ENCODE measurements at places on chromosomes 6 and 20.
A peak's percentile ranks its signal among the peaks of the same experiment; 100 is the strongest.

- no peaks in the 10 kb centered on the region for H3K36me3 ChIP-seq
- H3K27me3 ChIP-seq = no peaks in the 10 kb centered on the region
- no peak for DNase-seq
- H3K27ac ChIP-seq = no peak overlapping the region
These were observed 69.0 kb upstream of the TENT5A start for GRCh38 chr6:81821449-81821848.

- no peaks in the 10 kb centered on the region for H3K4me1 ChIP-seq
- H3K4me3 ChIP-seq = no peak overlapping the region
- no peak overlapping the region for H3K27ac ChIP-seq
- DNase-seq = no peak
- no peaks in the 10 kb centered on the region for H3K36me3 ChIP-seq
These were observed 21.6 kb upstream of the GJA1 start for GRCh38 chr6:121413879-121414278.

GRCh38 chr6:149154261-149154821 is 163.2 kb upstream of the TAB2 start:
- H3K4me1 ChIP-seq = no peaks in the 10 kb centered on the region
- DNase-seq = no peak
- no peak overlapping the region for H3K27ac ChIP-seq
- no peaks in the 10 kb centered on the region for H3K36me3 ChIP-seq
- no peaks in the 10 kb centered on the region for H3K27me3 ChIP-seq
- no peak overlapping the region for H3K4me3 ChIP-seq

DNA sequence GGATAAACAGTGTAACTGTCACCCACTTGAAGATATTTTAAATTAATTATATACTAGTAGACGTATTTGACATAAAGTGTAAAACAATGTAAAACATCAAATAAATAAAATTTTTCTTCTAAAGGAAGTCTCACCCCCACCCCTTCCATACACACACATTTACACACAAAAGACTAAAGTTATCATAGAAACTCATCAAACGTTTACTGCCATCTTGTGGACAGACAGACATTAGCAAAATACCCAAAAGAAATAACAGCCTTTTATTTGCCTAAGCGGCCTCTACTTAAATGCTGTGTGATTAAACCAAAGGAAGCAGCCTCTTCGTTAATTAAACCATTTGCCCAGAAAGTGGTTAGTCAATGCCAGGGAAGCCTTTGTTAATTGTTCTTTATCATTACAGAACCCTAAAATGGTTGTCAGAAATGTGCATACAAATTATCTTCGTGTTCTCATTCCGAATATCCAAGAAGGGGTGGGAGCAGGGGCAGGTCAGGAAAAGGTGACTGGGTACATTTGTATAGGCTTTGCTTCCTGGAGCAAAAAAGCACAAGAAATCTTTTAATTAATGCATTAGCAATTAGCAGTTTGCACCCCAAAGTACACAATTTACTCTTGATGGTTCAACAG is 176.2 kb upstream of the SASH1 start:
- H3K27ac ChIP-seq = no peak overlapping the region
- DNase-seq = peak; percentile 18
- H3K4me1 ChIP-seq = no peaks in the 10 kb centered on the region
- no peak overlapping the region for H3K4me3 ChIP-seq
- no peaks in the 10 kb centered on the region for H3K27me3 ChIP-seq

DNA sequence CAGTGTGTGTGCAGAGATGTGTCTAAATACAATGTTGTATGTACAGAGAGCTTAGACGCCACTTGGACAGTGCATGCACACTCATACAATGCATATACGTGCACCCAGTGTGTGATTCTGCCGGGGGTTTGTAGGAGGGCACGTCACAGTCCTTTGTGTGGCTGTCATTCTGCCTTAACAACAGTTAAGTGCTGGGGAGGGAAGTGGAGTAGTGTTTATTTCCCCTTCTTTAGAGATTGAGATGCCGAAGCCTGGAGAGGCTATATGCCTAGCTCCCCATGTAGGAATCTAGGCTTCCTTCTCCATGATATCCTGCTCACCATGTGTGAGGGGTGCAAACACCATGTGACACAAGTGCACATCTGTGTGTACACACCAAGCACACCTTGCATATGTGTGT is 38.2 kb downstream of the MDFI start:
- no peak overlapping the region for H3K4me3 ChIP-seq
- no peak overlapping the region for H3K27ac ChIP-seq
- H3K4me1 ChIP-seq = no peaks in the 10 kb centered on the region
- H3K36me3 ChIP-seq = no peaks in the 10 kb centered on the region

DNA sequence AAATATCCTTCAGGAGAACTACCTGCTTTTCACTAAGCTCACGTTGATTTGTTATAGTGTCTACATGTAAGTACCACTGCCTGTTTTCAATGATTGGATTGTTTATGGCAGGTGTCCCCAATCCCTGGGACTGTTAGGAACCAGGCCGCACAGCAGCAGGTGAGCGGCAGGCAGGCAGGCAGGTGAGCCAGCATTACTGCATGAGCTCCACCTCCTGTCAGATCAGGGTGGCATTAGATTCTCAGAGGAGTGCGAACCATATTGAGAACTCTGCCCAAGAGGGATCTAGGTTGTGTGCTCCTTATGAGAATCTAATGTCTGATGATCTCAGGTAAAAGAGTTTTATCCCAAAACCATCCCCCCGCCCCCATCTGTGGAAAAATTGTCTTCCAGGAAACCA is 303.3 kb downstream of the EYA4 start:
- no peaks in the 10 kb centered on the region for H3K4me1 ChIP-seq
- H3K27me3 ChIP-seq = no peaks in the 10 kb centered on the region
- DNase-seq = no peak

DNA sequence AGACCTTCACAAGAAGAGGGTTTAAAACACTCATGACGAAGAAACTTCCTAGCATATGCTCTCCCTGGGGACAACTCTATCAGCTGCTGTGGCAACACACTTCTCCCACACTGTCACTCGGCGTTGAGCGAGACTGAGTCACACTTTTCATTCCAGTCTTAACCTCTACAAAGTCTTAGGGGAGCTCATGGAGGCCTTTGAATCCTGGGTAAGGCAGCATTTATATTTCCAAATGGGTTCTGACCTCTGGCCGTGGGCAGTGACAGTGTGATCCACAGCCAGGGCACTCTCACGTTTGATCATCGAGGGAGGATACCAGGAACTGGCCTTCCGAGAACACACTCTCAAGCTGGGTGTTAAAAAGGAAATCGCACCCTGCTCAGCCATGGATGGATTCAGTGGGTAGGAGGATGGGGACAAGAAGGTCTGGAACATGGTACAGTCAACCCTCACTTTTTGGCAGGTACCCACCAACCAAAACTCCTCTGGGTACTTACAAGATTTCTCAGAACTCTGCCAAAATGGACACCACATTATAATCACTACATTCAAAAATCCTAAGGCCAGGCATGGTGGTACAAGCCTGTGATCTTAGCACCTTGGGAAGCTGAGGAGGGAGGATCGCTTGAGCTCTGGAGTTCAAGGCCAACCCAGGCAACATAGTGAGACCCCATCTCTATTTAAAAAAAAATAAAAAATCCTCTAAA is 19.6 kb downstream of the RRBP1 start:
- peaks cover 17% of the 10 kb centered on the region for H3K4me1 ChIP-seq
- H3K27me3 ChIP-seq = no peaks in the 10 kb centered on the region
- no peak for DNase-seq
- no peak overlapping the region for H3K27ac ChIP-seq
- no peak overlapping the region for H3K4me3 ChIP-seq
- peaks cover 16% of the 10 kb centered on the region for H3K36me3 ChIP-seq

DNA sequence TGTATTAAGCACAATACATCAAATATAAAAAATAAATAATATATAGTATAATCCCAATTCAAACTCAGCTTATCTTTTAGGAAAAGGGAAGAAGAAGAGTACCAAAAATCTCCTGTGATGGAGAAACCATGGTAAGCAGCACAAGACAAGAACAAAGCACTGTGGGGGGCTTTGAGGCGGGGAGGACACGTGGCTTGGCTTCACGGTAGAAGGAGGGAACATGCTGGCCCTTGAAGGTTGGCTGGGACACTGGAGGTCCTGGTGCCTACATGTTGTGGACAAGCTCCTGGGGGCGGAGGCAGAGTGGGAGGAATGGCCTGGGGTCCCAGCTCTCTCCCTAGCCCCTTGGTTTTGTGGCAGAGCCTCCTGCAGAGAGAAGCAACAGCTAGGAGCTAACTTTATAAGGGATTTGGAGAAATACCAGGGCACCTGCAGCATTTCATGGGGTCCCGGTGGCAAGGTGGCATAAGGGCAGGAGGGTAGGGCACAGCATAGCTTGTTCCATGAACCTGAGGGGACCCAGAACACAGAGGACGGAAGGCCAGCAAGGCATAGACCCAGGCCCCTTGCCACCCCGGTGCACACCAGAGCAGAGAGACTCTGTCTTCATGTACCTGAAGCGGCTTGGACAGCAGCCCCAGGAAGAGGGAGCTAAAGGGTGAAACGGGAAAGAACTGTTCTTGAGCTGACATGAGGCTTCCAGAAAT is 72.0 kb downstream of the LY86 start:
- H3K4me1 ChIP-seq = no peaks in the 10 kb centered on the region
- no peak for DNase-seq
- no peaks in the 10 kb centered on the region for H3K36me3 ChIP-seq
- no peaks in the 10 kb centered on the region for H3K27me3 ChIP-seq
- H3K27ac ChIP-seq = no peak overlapping the region

DNA sequence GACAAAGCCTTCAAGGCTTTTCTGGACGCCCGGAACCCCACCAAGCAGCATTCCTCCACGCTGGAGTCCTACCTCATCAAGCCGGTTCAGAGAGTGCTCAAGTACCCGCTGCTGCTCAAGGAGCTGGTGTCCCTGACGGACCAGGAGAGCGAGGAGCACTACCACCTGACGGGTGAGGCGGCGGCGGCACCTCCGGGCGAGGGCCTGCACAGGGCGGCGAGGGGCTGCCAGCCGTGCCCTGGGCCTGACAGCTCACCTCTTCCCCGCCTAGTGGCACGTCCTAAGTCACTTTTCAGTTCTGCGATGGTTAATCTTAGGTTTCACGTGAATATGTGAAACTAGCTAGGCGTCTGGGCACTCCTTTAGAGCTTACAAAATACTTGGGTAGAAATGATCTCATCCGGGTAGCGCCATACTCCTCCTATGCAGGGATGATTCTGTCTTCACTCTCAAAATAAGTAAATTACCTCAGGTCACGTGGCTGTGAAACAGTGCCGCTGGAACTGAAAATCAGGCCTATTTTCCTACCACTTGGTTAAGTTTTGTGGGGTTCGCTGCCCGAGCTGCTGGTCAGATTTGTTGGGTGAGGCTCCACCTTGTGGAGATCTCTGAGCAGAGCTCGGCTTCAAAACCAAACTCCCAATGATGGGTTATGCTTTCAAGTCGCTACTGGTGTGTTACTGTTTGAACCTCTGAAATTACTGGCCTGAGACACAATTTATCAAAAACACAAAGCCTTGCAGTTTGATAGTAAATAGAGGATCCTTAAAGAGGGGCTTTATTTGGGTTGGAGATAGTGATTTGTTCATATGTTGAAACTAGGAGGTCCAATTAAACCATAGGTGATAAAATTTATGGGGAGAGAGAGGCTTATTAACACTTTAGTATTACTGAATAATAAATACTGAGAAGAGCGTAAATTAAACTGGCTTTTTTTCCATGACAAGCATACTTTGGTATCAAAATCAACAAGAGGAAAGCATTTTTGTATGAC is 15.5 kb upstream of the CLDN20 start:
- H3K4me1 ChIP-seq = no peaks in the 10 kb centered on the region
- H3K27me3 ChIP-seq = no peaks in the 10 kb centered on the region
- no peak overlapping the region for H3K27ac ChIP-seq

DNA sequence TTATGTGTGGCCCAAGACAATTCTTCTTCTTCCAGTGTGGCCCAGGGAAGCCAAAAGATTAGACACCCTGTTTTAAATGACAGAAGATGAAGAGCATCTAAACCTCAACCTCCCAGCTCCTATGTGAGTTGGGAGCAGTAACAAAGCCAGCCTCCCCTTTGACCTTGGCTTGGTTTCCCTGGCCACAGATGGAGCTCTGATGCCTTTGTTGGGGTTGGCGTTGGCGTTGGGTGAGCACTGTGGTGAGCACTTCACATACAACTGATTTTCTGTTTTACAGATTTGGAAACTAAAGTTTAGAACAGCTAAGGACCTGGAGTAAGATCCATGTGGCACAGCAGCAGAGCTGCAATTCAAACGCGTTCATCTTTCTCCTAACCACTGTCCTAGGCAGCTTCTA is 22.1 kb downstream of the DAAM2 start:
- DNase-seq = no peak
- no peak overlapping the region for H3K4me3 ChIP-seq
- H3K36me3 ChIP-seq = no peaks in the 10 kb centered on the region
- H3K27me3 ChIP-seq = no peaks in the 10 kb centered on the region

GRCh38 chr6:86535100-86535499 is 402.2 kb upstream of the HTR1E start:
- H3K27ac ChIP-seq = no peak overlapping the region
- DNase-seq = no peak
- no peaks in the 10 kb centered on the region for H3K27me3 ChIP-seq
- H3K4me3 ChIP-seq = no peak overlapping the region
- H3K4me1 ChIP-seq = no peaks in the 10 kb centered on the region
- H3K36me3 ChIP-seq = no peaks in the 10 kb centered on the region

DNA sequence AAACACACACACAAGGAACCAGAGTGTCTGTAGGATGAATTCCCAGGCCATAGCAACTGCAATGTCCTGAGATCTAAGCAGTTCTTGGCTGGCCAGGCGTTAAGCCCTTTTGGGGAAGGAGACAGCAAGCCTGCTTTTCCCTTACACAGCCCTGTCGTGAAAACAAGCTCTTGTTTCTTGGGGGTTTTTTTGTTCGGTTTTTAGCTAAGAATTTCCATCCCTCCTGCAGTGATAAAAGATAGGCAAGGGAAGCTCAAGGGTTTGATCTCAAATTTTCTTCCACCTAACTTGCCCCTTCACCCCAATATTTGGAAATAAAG is 1.5 kb downstream of the TNFRSF21 start:
- H3K27ac ChIP-seq = no peak overlapping the region
- H3K27me3 ChIP-seq = no peaks in the 10 kb centered on the region
- no peak overlapping the region for H3K4me3 ChIP-seq
- no peaks in the 10 kb centered on the region for H3K36me3 ChIP-seq
- no peaks in the 10 kb centered on the region for H3K4me1 ChIP-seq

DNA sequence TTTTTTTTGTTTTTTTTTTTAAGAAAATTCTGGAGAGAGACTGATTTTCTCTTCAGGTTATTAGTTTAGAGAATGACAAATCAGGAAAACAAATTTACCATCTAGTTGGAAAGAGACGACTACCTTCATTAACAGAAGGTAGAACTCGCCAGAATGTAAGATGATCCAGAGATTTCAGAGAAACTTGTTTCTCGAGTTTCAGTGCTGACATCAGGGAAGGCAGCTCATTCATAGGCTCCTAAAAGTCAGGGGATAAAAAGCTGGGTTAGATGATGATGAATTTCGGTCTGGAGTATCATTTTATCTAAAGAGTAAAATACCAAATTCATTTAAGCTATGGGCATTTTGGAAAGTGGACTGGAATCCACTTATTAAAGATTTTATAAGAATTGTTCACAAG is 27.9 kb downstream of the ZNF334 start:
- H3K27me3 ChIP-seq = no peaks in the 10 kb centered on the region
- H3K4me1 ChIP-seq = no peaks in the 10 kb centered on the region
- H3K4me3 ChIP-seq = no peak overlapping the region
- DNase-seq = no peak
- H3K36me3 ChIP-seq = no peaks in the 10 kb centered on the region
